ENCODE measurements at places on chromosomes 7 and 10. TPM values are rescaled to one million over a fixed set of nuclear protein-coding genes. Genes with fewer than 3 reads are reported as not detected.

The NEUROD6 gene
- not detected for total RNA-seq

The NEUROG3 gene
- total RNA-seq: not detected

The OR2A5 gene
- total RNA-seq: not detected

The CFAP69 gene
- 10.6 TPM for total RNA-seq

DNA sequence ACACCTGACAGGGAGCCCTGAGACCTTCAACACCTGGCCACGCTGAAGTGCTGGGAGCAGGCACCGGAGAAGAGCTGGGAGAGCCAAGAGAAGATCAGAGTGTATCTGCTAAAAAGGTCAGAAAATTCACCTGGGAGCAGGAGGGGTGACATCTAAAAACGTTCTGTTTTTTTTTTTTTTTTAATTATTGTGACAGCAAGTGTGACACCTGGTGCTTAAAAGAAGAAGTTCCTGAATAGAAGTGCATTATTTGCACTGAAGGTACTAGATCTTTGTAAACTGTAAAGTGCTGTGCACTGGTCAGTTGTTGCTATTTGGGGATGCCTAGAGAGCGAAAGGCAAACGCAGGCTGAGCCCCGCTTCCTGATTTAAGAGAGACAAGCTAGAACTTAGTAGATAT lies 422.0 kb downstream of the PLXNA4 start:
- no peak for DNase-seq

The ANKRD7 gene
- total RNA-seq: not detected

The HABP2 gene
- total RNA-seq: 0.72 TPM

The NKX1-2 gene
- not detected for total RNA-seq

The RAMP3 gene
- total RNA-seq: 8.0 TPM

The TRIL gene
- total RNA-seq: 2.0 TPM

GRCh38 chr7:38411404-38411803 lies 138.0 kb upstream of the TARP start:
- no peak for DNase-seq

The CLCN1 gene
- total RNA-seq: not detected

DNA sequence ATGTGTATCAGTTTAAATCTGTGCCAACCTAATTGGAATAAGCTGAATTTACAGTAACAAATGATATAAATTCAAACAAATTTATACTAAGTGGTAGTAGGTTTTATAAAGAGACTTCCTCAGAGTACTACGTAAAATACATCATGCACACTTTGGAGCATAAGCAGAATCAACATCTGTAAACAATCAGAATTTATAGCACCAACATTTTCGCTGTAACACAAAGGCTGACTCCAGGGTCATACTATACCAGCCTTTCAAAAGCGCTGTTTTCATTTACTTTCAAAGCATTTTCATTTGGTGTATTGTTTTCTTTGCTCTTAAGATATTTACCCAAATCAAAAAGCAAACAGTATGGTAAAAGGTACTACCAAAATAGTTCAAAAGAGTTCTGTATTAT lies 29.3 kb upstream of the TMEM168 start:
- DNase-seq: no peak

- no peak for DNase-seq
Observed at GRCh38 chr10:12965571-12965970, 35.9 kb downstream of the CCDC3 start.

The CNPY1 gene
- not detected for total RNA-seq

DNA sequence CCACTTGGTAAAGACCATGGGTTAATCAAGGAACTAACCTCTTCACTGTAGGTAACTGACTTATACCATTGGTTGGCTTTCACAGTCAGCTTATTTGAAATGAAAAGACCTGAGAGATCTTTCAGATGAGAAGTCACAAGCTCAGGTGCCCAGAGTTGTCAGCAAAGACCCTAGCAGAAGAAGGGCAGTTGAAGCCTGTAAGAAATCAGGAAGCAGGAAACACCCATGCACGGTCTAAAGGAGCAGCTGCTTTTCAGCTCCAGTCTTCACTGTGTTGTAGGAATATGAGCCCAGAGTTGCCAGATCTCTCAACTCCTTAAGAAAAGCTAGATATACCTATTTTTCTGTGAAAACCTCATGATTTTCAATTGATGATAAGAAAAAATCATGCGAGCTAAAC lies 130.0 kb downstream of the ARID5B start:
- DNase-seq: no peak

DNA sequence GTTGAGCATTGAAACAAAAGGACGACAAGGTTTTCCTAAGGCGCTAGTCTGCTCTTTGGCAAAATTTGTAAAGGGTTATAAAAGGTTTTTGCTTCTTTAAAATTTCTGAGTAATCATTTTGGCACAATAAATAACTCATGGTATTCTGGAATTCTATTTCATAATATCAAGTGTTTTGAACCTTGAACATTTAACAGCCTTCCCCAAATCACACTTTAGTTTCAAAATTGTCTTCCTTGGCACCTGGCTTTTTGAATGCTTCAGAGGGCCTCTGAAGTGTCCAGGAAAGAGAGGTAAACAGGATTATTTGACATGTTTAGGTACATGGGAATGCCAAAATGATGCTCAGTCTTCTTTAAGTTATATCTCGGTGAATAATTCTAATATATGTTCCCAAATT lies 220.8 kb downstream of the PHF14 start:
- DNase-seq: no peak

- no peak for DNase-seq
Observed at GRCh38 chr7:108114117-108114841, 15.9 kb downstream of the LAMB4 start.

The COL28A1 gene
- total RNA-seq: 1.4 TPM

The EBLN1 gene
- total RNA-seq: not detected

The RNF148 gene
- total RNA-seq: 0.72 TPM

The CPA2 gene
- total RNA-seq: not detected

DNA sequence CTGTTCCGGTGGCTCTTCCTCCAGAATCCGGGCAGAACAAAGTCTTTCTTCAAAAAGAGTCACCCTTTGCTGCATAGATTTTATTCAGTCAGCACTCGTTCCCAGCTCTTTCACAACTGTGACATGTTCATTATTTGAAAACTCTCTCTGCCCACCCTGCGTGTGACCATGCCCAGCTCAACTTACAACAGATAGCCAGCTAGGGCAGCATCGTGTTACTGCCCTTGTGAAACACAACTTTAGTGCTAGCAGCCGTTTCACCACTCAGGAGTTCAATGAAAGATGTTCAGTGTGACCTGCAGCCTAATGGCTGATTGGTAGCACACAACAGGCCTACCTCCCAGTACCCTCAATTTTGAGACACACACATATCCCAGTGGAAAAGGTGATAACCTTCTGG lies 57.9 kb downstream of the ZNF438 start:
- DNase-seq: no peak

DNA sequence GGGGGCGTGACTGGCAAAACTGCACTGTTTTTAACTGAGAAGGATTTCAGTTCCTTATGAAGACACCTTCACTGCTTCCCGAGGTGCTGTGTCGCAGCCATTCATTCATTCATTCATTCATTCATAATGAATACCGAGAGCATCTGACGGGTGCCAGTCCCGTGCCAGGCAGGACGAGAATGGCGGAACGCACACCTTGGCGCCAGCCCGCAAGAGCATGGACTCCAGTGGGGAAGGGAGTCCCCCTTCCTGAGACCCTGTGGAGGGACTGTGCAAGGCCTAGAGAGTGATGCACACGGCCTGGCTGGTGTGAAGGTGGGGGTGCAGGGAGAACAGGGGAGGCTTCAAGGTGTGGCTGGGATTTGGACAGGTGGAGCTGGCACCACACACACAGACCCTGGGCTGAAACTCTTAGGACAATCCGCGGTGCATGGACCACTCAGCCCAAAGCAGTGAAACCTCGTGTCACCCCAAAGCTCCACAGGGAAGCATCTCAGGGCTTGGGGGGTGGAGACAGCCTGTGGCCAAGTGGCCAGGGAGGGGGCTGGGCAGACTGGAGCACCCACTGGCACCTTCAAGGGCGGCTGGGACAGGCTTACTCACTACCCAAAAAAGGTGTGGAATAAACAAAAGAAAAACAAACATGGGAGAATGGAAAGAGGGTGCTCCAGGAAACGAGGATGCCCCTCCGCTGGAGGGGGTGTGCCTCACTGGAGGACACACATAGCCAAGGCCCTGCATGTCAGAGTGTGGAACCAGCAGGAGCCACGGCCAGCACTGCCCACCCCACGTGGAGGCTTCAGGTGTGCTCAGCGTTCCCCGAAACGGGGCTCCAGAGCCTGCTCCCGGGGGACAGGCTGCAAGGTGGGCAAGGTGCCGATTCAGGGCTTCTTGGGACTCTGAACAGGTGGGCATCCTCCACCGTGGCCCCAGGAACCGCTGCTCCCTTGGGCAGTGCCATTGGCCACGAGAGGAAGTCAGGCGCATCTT lies 37.7 kb downstream of the EBF3 start:
- DNase-seq: no peak

- no peak for DNase-seq
Observed at GRCh38 chr10:46296641-46297141, 9.9 kb downstream of the ANTXRL start.

DNA sequence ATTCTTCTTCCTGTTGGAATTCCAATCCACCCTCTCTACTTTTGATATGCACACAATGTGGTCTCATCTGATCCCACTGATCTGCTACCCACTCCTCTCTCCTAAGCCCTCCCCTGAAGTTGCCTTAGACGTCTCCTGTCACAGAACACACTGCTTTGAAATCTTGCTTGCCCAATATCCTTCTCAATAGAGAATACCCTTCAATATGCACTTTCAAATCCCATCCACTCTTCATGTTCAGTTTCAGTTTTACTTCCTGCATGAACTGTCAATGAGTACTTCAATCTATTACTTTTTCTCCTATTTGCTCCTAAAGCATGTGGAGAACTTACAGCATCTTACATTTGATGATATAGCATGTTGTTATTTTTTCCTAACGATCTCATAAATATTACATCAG lies 93.5 kb downstream of the UPF2 start:
- DNase-seq: no peak

DNA sequence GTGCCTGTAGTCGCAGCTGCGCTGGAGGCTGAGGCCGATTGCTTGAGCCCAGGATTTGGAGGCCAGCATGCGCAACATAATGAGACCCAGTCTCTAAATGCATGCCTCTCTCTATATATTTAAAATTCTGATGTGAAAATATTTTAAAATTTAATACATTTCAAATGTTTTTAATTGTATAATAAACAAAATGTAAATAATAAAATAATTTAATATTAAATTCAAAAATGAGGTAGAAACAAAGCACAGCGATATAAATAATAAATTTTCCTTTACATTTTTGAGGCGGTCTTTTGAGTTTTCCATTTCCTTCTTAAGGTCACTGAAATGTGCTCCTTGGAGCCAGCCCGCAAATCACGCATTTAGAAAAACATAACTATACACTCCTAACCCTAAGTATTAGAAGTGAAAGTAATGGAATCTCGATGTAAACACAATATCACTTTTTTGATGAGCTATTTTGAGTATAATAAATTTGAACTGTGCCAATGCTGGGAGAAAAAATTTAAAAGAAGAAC lies 523 bp upstream of the CDK1 start:
- no peak for DNase-seq

The AKR1C4 gene
- total RNA-seq: not detected

- no peak for DNase-seq
Observed at GRCh38 chr10:129704786-129705525, 237.9 kb downstream of the MGMT start.

The GTPBP10 gene
- 36.6 TPM for total RNA-seq

- no peak for DNase-seq
Observed at GRCh38 chr10:124977648-124978375, 35.9 kb downstream of the ZRANB1 start.

DNA sequence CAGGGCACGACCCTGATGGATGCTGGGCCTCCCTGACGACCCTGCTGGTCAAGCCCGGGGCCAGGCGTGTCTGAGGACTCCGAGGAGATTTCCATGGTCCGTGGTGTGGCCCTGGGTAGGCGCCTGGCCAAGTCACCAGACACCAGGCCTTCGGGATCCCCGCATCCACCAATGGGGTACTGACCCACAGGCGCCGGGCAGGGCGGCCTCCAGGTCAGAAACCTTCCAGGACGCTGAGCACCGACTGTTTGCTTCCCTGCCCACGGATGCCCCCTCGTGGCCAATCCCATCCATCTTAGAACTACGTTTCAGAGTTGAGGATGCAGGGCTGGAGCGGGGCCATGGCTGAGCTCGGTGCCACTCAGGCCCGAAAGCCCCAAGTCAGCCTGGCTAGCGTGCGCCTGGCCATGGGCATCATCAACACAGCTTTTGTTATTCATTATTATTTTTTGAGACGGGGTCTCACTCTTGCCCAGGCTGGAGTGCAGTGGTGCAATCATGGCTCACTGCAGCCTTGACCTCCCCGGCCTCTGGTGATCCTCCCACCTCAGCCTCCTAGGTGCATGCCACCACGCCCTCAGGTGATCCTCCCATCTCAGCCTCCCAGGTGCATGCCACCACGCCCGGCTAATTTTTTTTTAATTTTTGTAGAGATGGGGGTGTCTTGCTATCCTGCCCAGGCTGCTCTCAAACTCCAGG lies 7.1 kb upstream of the AMZ1 start:
- DNase-seq: peak; percentile 83

DNA sequence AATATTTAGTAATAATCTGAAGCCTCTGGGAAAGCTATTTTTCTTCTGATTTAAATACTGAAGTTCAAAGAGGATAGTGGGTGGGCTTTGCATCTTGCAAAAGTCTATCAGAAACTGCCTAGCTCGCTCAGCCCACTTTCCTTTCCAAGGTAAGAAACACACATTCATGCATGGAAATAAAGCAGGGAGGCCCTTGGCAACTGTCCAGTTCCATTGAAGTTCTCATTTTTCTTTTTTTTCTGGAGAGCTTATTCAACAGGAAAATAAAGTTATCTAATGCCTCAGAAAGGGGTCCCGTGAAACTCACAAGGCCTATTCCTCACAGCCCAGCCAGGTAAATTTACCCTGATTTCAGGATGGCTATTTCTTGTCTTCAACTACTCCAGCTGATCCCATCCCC lies 654.9 kb downstream of the KCNMA1 start:
- DNase-seq: no peak

Measured in ovary (tissue), 10 donors.